ENCODE measurements at places on chromosomes 1 and 21. TPM values are rescaled to one million over a fixed set of nuclear protein-coding genes. Genes with fewer than 3 reads are reported as not detected.

DNA sequence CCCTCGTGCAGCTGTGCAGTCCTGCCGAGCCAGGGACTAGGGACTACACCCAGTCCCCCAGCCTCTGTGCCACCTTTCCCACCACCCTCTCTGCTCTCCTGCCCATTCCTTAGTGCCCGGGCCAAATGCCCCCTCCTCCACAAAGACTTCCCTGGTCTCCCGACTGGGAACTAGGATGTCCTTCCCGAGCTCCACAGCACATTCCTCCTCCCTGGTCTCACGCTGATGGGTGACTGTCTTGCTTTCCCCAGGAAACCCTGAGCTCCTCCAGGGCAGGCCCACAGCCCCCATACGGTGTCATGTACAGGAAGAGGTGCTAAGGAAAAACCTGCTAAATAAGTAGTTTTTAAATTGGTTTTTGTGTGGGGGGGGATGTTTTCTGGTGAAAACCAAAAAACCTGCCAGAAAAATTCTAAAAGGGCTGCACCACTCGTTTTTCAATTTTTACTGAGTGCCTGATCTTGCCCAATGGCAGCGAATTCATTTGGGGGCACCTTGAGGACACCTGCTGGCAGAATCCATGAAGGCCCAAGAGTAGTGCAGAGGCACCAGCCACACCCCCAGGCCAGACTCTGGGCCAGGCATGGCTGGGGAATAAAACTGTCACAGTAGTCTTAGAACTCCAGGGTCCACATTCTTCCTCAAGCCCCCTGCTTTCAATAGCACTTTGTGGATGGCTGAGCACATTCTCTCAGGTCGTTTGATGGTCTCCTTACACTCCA is 50.4 kb downstream of the GLIS1 start:
- no peak overlapping the region for H3K4me3 ChIP-seq
- H3K4me1 ChIP-seq = no peaks in the 10 kb centered on the region
- no peak overlapping the region for H3K27ac ChIP-seq
- no peaks in the 10 kb centered on the region for H3K36me3 ChIP-seq
- H3K27me3 ChIP-seq = no peaks in the 10 kb centered on the region

DNA sequence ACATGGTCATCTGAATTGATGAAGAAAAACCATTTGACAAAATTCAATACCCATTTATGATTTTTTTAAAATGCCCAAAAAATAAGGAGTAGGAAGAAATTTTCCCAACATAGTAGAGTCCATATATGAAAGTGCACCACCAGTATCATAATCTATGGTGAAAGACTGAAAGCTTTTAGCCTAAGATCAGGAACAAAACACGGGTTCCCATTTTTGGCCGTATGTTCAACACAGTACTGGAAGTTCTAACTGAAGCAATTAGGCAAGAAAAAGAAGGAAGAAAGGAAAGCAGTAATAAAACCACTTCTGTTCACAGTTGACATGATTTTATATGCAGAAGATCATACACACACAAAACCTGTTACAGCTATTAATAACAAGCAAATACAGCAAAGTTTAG is 227.8 kb upstream of the RAB4A start:
- no peaks in the 10 kb centered on the region for H3K36me3 ChIP-seq
- H3K4me1 ChIP-seq = no peaks in the 10 kb centered on the region
- H3K4me3 ChIP-seq = no peak overlapping the region
- no peaks in the 10 kb centered on the region for H3K27me3 ChIP-seq

- peaks cover 6% of the 10 kb centered on the region for H3K4me1 ChIP-seq
Observed at GRCh38 chr1:116372191-116372590, 853 bp upstream of the ATP1A1 start.

DNA sequence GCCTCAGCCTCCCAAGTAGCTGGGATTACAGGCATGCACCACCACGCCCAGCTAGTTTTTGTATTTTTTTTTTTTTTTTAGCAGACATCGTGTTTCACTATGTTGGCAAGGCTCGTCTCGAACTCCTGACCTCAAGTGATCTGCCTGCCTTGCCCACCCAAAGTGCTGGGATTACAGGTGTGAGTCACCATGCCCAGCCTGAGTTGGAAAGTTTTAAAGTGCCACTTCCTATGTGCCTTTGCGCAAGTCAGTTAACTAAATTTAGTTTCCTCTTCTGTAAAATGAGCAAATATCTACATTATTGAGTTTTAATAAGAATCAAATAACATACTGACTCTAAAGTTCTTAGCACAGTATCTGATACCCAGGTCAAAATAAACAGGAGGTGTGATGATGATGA is 12.4 kb downstream of the SLC19A2 start:
- H3K27ac ChIP-seq = no peak overlapping the region
- H3K36me3 ChIP-seq = peaks cover 23% of the 10 kb centered on the region
- H3K4me1 ChIP-seq = no peaks in the 10 kb centered on the region

Gene SELE
- not detected for polyA plus RNA-seq

Gene PHC2
- polyA plus RNA-seq = 97.9 TPM
